ENCODE measurements at places on chromosomes 13 and 19.

GRCh38 chr13:88136098-88136790 is 465.1 kb downstream of the SLITRK5 start:
- no peak for DNase-seq

DNA sequence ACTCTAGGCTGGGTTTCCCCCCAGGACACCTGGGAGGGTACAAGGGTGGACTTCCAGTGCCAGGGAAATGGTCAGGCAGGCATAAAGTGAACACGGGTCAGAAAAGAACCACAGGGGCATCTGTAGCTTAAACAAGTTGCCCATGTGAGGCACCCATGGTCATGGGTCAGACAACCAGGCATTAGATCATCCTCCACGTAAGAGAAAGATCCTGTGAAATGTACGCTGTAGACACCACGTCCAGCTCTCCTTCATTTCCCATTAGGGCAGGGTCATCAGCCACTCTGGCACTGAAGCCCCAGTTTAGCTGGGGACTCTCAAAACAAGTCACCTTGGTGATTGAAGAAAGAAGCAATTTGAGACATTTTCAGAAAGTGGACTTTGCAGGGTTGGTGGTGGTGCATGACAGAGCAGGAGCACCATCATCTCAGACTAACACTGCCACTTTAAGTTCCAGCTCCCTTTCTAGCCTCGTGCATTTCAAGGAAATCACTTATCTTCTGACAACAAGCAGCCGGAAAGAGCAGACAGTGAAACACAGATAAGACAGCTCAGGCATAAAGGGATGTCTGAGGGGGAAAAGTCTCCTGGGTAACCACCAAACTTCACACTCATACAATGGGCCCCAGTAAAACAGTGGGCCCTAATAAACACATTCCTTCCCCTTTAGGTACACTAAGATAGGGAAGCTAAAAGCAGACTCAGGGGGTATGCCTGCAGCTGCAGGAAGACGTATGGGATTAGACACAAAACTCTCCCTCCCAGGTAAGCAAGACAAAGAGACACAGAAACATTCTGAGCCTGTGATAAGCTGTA is 16.1 kb upstream of the SIGLEC6 start:
- DNase-seq: peak; percentile 72

GRCh38 chr13:107512551-107512950 is 702.8 kb downstream of the LIG4 start:
- DNase-seq: no peak

- DNase-seq: peak; percentile 60
Measured at GRCh38 chr13:25286308-25286968, 850 bp downstream of the MTMR6 start.

DNA sequence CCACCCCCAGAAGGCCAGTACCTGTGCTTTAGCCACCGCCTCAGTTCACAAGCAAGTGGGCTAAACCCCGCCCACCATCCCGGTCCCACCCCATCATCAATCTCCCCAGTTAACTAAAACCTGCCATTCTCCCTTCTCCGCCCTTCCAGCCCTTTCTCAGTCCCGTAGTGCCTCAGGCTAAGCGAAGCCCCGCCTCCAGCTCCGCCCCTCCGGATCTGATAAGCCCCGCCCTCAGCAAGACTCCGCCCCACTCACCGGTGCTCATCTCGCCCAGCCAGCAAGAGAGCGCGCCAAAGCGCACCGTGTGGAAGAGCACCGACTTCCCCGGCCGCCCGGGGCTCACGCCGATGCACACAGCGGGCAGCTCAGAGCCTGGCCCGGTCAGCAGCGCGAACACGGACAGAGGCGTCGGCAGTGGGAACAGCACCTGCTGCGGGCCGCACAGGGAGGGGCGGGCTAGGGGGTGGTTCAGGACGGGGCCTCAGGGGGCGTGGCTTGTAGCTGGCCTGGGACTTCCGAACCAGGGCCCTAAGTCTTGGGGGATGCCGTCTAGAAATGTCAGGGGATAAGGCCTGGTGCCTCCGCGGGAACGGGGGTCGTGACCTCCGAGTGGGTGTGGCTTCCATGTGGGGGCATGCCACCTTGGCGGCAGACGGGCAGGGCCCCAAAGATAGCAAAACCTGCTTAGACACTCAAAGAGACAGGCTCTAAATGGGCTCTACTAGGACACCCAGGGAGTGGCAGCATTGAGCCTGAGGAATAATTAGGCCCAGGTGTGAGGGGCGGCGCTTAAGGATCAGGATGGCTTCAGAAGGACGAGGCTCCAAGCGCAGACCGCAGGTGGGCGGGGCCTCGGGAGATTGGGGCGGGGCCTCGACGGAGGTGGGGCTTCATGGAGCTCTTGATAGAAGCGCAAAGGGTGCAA is 21.4 kb downstream of the MAP4K1 start:
- no peak for DNase-seq
